Stimulated activated CD4-positive, alpha-beta T cell treated with anti-CD3 and anti-CD28 coated beads, Interleukin-15, amount 100 ng/mL, for 24 hours (primary cell): ENCODE measurements at places on chromosomes 16 and 17.
A peak's percentile ranks its signal among the peaks of the same experiment; 100 is the strongest.

DNA sequence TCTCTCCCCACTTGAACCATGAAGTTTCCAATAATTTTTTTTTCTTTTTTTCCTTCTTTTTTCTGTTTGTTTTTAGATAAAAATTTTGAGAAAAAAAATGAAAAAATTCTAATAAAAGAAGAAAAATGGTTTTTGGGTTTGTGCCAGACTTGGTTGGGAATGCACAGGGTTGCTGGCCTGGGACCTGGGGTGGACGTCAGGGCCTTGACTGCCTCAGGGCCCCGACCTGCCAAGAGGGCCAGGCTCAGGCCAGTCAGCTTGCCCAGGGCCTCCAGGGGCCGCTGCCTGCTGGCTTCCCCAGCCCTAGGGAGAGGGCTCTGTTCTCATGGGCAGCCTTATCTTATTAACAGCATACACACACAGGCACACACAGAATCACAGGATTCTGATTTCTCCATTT, 6.5 kb downstream of the TBX6 start:
- no peak for DNase-seq

GRCh38 chr16:19672378-19672777, 45.6 kb downstream of the KNOP1 start:
- no peak for DNase-seq

DNA sequence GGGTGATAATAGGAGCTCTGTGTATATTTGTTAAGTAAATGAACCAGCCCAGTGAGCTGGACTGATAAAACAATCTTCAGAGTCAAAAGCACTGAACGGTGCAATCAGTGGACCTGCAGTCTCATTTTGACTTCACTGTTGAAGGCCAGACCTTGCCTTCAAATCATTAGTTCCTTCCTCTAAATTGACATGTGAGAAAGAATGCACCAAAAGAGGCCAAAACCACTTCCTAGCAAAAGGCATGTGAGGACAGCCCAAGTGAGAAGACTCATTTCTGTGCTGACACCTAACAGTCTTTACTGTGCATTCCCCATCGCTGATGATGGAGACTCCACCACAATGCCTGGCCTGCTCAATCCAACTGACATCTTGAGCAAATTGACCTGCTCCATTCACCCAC, 10.6 kb downstream of the GTF3C1 start:
- DNase-seq: no peak

DNA sequence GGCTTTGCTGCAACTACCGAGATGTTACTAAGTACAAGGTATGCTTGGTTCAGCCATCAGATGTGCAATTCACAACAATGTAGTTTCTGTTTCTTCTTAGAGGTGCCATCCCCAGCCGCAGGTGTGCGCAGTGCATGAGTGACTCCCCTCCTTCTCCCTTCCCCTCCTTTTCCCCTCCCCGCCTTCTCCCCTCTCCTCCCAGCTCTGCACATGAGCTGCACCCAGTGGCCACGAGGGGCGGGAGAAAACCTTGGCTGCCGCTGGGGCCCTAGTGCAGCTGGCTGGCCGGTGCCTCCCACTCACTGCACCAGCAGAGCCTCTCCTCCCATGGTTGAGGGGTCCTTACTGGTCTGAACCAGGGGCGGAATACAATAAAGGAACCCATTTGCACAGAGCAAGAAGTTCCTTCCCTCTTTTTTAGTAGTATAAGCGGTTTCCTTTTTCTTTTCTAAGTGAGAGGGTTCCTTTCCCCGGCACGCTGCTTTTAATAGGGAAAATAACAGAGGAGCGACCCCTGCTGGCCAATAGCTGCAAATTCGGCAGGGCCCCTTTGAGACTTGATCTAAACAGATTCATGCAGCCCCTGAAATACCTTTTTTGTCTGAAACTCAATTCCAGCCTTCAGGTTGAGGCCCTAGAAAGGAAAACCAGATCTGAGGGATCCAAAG, 7.8 kb upstream of the CCL15 start:
- DNase-seq: peak; percentile 14

DNA sequence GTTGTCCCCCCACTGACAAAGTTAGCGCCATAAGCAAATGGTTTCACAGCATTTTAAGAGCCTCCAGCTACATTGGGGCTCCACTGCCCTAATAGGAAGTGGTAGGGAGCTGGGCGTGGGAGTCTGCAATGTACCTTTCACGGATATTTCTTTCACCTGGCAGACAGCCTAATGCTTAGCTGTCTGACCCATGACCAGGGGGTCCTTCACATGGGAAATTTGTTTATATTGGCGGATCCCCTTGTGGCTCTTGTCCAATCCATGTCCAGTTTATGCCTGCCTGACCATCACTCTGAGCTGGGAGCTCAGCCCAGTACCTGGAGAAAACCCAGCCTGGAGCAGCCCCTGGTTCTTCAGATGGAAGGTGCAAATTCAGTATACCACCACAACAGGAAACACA, 145.0 kb downstream of the ZNF18 start:
- DNase-seq: no peak

GRCh38 chr16:53453928-53454327, 19.7 kb downstream of the RBL2 start:
- no peak for DNase-seq

DNA sequence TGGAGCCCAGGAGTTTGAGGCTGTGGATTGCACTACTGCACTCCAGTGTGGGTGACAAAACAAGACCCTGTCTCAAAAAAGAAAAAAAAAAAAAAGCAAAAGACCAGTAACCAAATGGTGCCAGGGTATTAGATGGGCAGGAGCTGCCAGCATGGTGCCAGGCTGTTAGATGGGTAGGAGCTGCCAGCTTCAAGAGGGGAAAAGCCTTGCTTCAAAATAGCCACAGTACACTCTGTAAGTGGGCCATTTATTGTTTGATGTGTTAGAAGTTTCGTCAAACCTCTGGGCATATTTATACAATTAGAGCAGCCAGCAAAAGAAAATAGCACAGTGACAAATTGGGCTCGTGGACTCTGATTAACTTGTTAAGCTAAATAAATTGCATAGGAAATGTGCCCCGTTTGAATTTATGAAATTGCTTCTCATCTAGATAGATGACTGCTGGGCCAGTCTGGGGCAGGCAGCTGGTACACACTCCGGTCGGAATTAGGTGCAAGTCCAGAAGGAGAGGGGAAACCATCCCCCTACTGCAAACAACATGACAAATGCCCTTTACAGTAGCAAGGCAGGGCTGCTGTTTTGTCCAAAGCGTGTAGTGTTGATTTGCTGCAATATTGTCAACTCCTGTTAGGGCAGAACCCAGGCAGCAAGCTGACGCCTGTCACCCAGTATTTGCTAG, 126.3 kb upstream of the IRX3 start:
- DNase-seq: no peak

DNA sequence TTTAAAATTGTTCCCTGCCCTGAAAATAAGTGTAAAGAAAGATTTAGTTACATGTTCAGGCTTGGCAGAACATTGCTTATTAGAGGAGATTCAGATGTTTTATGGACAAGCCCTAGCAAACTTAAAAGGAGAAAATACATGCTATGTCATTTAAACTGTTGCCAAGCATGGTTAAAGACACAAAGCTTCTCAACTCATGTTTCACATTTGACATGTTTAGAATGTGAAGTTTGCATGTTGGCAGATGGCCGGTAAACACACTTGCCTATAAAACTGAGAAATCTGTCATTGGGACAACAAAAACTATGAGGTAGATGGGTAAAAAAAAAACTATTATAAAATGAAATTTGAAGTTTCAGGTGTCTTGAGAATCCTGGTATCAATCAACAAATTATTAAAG, 5.8 kb downstream of the KRTAP29-1 start:
- no peak for DNase-seq

DNA sequence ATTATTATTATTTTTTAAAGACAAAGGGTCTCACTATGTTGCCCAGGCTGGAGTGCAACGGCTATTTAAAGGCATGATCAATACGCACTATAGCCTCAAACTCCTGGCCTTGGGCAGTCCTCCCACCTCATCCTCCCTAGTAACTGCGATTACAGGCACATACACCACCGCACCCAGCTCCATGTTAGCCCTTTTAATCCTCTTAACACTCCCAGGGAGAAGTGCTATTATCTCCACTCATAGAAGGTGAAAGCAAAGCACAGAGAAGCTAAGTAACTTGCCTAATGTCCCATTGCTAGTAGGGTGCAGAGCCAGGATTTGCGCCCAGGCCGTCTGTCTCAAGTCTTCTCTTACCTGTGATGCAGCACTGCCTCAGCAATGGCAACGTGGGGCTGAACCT, 5.0 kb downstream of the HAS3 start:
- DNase-seq: no peak

GRCh38 chr17:42107597-42108576, 4.6 kb downstream of the DHX58 start:
- peak; percentile 94 for DNase-seq

DNA sequence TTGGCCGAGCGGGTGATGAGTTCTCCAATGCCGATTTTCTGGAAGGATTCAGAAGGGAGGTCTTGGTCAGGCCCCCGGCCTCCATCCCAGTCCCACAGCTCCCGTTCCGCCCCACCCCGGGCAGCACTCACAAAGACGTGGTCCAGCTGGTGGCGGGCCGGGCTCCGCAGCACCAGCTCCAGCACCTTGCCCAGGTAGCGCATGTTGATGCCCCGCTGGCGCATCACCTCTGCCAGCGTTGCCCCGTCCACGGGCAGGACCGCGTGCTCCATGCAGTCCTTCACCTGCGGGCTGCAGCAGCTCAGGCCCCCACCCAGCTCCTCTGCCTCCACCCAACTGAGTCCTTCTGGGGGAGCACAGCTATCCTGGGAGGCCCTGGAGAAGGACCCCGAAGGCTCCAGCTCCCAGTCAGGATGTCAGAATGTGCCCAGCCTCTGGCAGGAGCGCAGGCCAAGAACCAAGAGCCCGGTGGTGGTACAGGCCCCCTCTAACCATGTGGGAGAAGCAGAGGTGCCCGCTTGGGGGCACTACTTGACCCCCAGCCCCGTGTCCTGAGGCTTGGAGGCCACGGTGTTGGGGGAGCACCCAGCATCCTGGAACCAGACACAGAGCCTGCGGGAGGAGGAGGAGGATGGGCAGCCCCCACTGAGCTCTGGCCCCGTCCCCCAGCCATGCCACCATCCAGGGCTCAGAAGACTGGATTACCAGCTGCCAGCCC, 16.2 kb downstream of the CLUH start:
- DNase-seq: no peak

GRCh38 chr17:54339731-54340130, 517.0 kb downstream of the KIF2B start:
- DNase-seq: no peak

DNA sequence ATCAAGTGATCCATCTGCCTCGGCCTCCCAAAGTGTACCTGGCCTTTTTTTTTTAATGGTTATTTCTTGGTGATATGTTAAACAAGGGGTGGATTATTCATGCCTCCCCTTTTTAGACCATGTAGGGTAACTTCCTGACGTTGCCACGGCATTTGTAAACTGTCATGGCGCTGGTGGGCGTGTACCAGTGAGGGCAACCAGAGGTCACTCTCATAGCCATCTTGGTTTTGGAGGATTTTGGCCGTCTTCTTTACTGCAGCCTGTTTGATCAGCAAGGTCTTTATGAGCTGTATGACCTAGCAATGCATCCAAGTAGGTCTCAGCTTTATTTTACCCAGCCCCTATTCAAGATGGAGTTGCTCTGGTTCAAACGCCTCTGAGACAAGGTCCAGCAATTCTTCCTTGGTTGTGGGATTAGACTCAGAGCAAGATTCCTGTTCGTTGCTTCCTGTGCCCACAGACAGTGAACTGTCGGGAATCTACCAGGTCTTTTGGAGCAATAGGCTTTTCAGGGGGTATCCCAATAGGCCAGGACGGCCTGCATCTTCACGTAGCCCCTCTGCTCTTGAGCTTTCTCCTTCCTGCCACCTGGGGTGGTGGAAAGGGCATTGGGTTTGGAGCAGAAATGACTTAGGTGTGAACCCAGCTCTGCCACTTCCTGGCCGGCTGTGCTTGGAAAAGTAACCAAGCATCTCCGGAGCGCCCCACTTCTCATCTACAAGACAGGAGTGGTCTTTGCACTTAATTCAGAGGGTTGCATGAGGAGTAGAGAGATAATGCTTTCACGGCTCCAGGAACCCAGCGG, 52.9 kb upstream of the SEC14L1 start:
- no peak for DNase-seq

- peak; percentile 50 for DNase-seq
Observed at GRCh38 chr17:15981208-15981607, 18.3 kb downstream of the ZSWIM7 start.

DNA sequence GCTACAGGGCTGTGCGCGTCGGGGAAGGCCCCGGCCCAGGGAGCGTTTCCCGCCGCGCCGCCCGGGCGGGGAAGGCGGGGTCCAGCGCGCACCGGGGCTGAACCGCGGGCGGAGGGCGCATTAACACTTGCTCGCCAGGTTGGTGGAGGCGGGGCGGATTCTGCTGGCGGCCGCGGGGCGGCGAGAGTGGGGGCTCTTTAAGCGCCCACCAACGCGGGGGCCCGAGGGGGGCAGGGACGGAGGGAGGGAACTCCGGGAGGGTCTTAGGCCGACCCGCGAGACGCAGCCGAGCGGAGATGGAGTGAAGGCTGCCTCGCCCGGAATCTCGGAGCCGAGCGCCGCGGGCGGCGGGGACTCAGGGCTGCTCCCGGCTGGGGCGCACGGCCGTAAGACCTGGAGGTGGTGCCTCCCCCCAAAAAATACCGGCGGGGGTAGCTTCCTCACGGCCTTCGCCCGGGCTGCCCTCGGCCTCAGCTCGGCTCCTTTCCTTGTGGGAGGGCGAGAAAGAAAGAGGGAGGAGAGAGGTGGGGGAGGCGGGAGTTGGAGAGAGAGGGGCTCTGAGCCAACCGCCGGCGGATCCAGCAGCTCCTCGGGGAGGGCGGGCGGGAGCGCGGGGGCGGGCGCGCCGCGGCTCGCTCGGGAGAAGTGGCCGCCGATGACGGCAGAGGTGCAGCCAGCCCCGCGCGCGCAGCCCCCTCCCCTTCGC, 415 bp upstream of the FOXF1 start:
- peak; percentile 37 for DNase-seq

GRCh38 chr16:2686912-2687507, 4.7 kb downstream of the KCTD5 start:
- peak; percentile 57 for DNase-seq

DNA sequence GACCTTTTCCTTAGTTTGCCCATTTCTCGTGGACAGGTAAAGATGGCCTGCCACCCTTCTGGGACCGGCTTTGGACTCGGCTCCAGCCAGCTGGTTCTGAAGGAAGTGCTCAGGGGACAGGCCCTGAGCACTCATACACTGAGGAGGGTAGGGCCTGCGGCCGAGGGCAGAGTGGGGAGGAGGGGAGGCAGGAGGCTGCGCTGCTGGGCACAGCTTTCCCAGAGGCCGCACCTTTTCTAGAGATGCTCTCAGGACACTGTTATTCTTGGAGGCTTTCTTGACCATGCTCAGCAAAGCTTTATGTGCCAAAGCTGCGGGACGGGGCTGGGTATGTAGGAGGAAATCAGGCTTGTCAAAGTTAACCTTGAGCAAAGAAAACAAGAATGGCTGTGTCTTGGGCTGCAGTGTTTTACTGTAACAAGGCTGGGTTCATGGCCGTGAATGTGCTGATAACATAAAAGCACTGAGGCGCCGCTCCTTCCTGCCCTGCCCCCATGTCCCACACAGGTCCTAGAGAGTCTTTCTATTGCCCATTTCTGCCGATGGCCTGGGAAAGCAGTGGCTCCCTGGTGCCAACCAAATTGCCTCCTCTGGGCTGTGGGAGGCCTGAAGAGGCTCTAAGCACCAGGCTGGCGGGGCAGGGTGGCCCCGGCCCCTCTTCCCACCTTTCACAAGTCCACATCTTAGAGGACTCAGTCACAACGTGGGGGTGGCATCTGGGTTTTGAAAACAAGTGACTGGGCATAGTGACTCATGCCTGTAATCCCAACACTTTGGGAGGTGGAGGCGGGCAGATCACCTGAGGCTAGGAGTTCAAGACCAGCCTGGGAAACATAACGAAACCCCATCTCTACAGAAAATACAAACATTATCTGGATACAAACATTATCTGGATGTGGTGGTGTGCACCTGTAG, 22.3 kb upstream of the TIMP2 start:
- no peak for DNase-seq
